ENCODE measurements at places on chromosomes 1 and 21.

DNA sequence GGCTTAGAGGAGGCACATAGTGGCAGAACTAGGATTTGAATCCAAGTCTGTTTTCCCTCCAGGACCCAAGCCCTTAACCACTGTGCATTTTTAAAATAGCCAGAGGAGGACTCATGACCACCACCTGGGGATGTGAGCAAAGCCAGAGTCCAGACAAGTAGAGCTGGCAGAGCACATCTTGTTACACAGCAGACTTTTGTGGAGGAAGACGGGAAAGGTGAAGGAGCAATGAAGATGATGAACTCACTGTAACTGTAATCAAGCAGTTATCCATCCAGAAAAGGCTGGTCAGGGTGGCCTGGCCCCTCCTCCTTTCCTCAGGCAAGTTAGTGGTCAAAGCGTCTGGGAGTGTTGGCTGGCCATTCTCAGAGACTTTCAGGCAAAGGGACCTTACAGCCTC lies 50.9 kb downstream of the SLC44A3 start:
- DNase-seq = no peak

DNA sequence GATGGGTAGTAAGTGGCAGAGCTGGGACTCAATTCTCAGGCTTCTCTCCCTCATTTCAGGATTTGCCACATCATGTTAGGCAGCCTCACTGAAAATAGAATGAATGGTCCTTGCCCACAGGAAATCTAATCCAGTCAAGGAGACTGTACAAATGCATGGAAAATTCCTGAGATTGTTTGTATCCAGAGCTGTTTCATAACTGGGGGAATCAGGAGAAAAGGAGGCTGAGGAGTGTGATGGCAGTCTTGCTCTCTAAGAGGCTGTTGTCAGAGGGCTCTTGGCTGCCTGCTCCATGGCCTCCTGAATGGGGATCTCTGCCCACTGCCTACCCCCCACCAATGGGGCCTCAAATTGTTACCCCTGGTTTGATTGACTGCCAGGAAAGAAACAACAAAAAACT lies 141.9 kb upstream of the TNR start:
- DNase-seq = no peak

GRCh38 chr1:94658221-94658620 lies 116.7 kb upstream of the F3 start:
- DNase-seq = no peak

- no peak for DNase-seq
Measured at GRCh38 chr21:39818557-39818956, 48.7 kb upstream of the PCP4 start.

DNA sequence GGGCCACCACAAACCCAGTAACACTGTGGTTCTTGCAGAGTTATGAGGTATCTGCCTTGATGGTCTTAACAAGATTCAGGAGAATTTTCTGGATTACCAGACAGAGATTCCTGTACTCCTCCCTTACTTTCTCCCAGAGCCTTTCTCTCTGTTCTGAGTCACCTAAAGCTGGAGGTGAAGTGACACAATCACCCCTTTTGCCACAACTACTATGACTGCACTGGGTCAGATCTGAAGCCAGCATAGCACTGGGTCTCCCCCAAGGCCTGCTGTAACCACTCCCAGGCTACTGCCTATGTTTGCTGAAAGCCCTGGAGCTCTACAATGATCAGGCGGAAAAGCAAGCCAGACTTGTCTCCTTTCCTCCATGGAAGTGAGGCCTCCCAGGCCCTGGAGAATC lies 156.7 kb upstream of the NEGR1 start:
- DNase-seq = no peak

DNA sequence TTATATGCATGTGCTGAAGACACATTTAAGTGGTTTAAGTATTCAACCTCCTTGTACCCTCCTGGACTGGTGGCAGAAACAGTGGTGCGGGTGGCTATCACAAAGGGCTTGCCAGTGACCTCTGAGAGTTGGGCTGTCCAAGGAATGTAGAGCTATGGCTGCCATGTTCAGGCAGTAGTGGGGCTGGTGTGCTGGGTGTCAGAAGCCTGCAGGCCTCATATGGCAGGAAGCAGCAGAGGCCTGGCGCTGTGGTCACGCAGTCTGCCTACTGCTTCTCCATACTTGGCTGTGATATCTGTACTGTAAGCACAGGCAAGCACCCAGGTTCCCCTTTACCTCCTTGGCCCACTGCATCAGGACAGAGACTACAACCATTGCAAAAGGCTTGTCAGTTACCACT lies 870.0 kb downstream of the LRRIQ3 start:
- no peak for DNase-seq

- no peak for DNase-seq
Measured at GRCh38 chr1:112546076-112546475, 37.3 kb downstream of the WNT2B start.

DNA sequence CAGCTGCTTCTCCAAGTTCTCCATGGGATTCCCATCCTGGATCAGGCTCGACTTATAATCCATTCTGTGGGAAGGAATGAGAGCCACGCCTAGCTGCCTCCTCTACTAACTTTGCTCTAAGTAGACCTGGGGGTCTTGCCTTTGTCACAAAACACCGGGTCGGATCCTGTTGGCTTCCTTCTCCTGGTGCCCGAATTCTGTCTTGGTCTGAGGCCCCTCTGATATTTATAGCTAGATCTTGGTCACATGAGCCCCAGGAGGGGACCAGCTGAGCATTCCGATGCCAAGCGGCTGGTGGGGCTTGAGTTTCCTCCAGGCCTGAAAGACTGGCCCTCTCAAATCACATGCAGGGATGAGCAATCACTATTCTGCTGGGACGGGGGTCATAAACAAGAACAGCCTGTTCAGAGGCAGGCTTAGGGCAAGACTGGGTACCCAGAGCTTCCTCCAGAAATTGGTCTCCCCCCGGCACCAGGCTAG lies at the start of gene TRIM63:
Gene TRIM63 (minus strand): TSS at position 199 of the 480 bp plus-strand sequence. CDS start 136 bp downstream, at position 63.
- DNase-seq = no peak

GRCh38 chr1:205760606-205761005 lies 10.6 kb upstream of the NUCKS1 start:
- DNase-seq = no peak

DNA sequence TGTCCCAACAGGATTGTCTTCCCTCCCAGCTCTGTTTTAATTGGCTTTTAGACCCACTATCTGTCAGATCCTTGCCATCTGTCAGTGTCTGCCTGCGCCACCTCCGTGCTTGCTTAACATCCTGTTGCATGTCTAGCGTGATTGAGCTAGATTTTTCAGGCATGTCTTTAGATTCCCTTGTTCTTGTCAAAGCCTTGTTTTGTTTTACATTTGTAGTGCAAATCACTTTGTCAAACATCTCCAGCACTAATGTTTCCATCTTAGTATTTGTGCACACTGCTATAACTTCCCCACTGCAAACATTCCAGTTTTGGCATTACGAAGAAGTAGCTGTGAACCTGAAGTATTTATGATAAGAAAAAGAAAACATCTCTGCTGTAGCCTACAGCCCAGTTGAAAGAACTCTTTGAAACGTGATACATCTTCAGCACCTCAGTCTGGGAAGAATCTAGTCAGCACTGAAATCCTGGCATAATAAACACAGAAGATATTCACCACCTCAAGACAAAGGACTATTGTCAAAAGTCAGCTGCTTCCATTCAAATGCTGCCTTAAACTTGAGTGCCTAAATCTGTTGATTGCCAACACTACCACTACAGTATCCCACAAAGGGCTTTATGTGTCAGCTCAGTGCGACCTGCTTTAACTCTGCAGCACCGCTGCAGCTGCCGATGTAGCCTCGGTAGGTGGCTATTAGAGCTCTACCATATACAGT lies 105.0 kb downstream of the FNBP1L start:
- no peak for DNase-seq

- no peak for DNase-seq
Measured at GRCh38 chr1:113027449-113027848, 45.5 kb upstream of the LRIG2 start.

GRCh38 chr1:156012051-156012817 lies 8.5 kb downstream of the SSR2 start:
- no peak for DNase-seq

DNA sequence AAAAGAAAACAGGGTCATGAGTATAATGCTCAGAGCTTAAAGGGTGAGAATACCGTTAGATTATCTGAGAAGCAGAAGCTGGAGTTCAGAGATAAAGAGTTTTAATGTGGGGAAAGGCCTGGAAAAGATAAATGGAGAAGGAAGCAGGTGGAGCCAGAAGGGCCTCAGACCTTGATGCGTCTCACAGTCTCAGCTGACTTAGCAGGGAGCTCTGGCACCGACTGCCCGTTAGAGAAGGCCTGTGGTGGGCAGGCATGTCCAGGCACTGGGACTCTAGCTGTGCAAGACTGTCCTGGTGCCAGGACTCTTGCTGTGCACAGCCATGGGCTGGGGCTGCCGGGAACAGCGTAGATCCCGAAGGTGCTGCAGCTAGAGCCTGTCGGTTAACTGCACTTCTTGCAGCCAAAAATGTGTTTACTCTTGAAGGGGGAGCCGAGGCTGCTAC lies 3.8 kb upstream of the SLAMF9 start:
- no peak for DNase-seq

GRCh38 chr1:154742606-154743005 lies 127.5 kb downstream of the KCNN3 start:
- DNase-seq = no peak

DNA sequence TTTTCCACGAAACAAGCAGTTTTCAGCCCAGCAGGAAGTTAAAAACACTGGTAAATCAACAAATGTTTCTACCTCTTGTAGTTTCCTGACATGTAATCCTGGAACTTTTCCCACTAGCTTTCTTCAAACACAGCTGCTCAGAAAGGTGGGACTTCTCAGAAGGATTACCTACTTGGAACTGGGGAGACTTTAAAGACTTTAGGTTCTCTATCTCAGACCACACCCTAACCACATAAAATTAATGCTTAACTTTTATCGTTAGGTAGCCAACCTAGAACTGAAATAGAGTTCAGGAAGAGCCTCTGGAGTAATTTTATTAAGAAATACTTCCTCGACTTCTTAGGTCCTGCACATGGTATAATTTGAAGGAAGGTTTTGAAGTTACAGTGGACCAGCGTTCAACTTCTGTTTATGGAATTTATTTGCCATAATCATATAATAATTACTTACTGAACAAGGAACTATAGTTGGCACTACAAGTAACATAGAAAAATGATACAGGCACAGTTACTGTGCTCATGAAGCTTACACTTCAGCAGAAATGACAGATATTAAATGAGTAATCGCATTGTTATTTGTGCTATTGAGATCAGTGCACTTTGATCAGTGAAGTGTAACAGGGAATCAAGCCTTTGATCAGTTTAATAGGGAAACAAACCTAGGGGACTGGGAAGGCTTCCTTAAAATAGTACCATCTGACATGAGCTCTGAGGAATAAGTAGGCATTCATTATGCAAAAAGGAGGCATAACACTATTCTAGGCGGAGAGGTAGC lies at the start of gene BCL2L15:
Gene BCL2L15 (minus strand): TSS at position 180 of the 774 bp plus-strand sequence. CDS start 206 bp downstream, outside the sequence.
- DNase-seq = no peak

DNA sequence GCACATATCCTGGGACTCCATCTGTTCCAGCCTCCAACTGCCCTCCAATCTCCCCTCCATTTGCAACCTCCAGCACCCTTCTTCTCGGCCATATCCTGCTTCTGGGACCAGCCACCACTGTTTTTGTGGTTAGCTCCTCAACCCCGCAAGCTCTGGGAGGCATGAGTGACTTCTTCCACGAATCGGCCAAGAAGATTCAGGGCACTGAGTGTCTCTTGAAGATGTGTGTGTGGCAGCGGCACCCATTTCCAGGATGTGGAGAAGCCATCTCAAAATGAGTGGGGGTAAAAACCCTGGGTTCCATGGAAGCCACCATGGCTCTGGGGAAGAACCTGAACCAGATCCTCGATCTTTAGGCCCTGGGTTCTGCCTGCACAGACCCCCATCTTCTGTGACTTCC lies 194.6 kb downstream of the SLC45A1 start:
- no peak for DNase-seq

DNA sequence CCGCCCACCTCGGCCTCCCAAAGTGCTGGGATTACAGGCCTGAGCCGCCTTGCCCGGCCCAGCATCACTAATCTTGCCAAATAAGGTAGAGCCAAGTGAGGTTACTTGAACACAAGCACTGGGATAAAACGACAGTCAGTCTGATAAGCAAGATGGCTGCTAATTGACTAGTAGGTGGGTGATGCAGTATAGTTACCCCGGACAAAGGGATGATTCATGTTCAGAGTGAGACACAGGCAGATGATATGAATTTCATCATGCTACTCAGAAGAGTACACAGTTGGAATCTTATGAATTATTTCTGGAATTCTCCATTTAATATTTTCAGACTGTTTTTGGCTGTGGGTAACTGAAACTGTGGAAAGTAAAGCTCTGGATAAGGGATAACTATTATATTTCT lies 178.4 kb downstream of the USP25 start:
- DNase-seq = no peak

DNA sequence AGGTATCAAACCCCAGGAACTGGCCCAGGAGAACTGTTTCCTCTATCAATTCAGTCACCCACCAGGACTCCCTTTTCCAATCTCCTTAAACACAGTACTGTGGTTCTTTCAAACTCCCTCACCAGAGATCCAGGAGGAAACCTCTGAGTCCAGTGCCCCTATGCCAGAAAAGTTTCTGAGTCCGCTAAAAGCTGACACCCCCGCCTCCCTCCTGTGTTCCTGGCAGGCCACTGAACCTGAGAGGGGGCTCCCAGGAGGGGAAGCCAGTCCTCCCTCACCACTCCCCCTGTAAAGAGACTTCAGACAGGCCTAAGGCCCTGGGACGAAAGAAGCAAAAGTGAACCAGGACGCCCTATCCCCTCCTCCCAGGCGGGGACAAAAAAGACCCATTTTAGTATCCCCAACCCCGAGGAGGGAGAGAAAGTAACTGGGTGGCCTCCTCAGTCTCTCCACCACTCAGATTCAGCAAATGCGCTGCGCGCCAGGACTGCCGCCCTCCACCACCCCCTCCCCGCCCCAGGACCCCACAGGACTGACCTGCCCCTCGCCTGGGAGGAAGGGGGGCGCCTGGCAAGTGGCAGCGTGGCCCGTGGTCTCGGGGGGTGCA lies 624 bp downstream of the SLC41A1 start:
- DNase-seq = no peak

GRCh38 chr1:79006564-79006963 lies at the start of gene ADGRL4:
Gene ADGRL4, minus strand, starts transcription at chr1:79006730. Its CDS starts 76 bp downstream, at chr1:79006654.
- DNase-seq = no peak

DNA sequence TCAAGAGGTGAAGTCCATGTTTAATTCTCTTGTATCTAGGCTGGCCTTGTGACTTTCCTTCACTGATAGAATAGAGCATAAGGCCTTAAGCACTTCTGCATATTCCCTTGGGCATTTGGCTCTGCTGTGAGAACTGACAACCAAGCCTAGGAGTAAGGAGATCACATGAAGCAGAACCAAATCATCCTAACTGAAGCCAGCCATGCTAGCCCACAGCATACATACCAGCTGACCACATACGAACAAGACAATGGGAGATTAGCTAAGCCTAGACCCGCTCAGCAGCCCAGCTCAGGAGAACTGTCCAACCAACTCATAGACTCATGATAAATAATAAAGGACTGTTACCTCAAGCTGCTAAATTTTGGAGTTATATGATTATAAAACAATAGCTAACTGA lies 114.6 kb upstream of the NEK7 start:
- no peak for DNase-seq
